Mesothelial cell of epicardium (in vitro differentiated cells): ENCODE measurements at places on chromosomes 2 and 18.

DNA sequence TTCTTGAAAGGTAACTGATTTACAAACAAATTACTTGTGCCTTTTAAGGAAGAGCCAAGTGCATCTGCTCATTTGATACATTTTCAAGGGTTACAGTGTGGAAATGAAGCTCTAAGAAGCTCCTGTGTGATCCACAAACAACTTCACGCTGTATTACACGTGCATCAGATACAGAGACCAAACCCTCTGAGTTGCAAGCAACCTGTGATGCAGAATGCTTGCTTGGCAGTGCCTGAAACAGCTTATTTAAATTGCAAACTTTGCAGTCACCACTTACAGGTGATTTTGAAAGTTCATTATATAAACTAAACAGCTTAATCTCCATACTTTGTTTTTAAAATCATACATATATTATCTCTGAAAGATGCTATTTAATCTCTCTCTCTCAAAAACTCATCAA, 50.1 kb downstream of the ZEB2 start:
- no peaks in the 10 kb centered on the region for H3K27me3 ChIP-seq
- H3K4me3 ChIP-seq = no peak overlapping the region
- no peak for DNase-seq
- peak overlapping the region; percentile 60 for H3K27ac ChIP-seq
- H3K36me3 ChIP-seq = no peaks in the 10 kb centered on the region

DNA sequence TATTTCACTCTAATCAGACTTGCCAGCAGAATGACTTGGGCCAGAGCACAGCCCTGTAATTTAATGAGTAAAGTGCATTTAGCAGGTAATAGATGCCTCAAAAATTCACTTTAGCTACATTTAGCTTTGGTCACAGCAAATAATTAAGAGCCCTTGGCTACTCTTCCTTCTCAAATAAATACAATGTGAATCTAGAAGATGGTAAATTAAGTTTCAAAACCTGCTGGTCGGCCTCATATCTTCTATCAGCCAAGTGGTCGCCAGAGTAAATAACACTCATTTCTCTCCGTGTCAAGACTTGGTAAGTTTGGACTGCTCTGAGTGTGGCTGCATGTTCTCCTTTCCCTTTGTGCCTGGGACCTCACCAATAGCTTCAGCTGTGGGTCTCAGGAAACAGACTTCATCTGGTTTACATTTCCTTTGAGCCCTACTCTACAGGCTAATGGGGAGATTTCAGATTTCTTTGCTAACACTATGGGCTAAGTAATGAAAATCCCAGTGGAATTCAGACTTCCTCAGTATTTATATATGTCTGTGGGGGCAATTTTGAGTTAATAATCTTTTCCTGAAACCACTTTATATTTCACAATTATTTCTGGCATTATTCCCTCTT, 375.8 kb downstream of the RBM43 start:
- no peak overlapping the region for H3K4me3 ChIP-seq
- no peaks in the 10 kb centered on the region for H3K36me3 ChIP-seq
- no peak for DNase-seq
- peak overlapping the region; percentile 68 for H3K27ac ChIP-seq
- peaks cover 10% of the 10 kb centered on the region for H3K4me1 ChIP-seq
- H3K27me3 ChIP-seq = no peaks in the 10 kb centered on the region

DNA sequence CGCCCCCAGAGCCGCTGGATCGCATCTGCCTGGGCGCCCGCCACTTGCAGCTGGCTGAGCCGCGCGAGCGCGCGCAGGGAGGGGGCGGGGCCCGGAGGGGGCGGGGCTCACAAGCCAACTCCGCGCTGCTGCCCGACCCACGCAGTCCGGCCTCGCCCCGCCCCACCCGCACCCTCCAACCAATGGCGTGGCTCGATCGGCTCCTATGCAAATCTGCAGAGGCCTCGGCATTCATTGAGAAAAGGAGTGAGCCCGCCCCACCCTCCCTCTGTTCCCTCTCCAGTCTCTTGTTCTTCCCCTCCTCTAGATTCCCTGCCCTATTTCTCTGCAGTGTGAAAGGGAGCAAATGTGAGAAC, at the start of gene ALK:
Gene ALK, minus strand, starts transcription at position 27 of the 356 bp plus-strand sequence. CDS start 927 bp downstream, outside the sequence.
- peaks cover 87% of the 10 kb centered on the region for H3K27me3 ChIP-seq
- DNase-seq = peak; percentile 82
- H3K36me3 ChIP-seq = no peaks in the 10 kb centered on the region
- H3K4me3 ChIP-seq = peak within 1 kb of the TSS; percentile 52

- no peak overlapping the region for H3K4me3 ChIP-seq
- H3K36me3 ChIP-seq = no peaks in the 10 kb centered on the region
- no peaks in the 10 kb centered on the region for H3K4me1 ChIP-seq
- no peak for DNase-seq
- no peak overlapping the region for H3K27ac ChIP-seq
- H3K27me3 ChIP-seq = no peaks in the 10 kb centered on the region
Observed at GRCh38 chr18:56913941-56914340, 232.9 kb upstream of the BOD1L2 start.

GRCh38 chr2:76506538-76506937, 795.8 kb upstream of the GCFC2 start:
- no peaks in the 10 kb centered on the region for H3K4me1 ChIP-seq
- H3K36me3 ChIP-seq = no peaks in the 10 kb centered on the region
- no peaks in the 10 kb centered on the region for H3K27me3 ChIP-seq
- no peak overlapping the region for H3K27ac ChIP-seq

GRCh38 chr2:155679647-155680046, 652.9 kb downstream of the NR4A2 start:
- no peak overlapping the region for H3K4me3 ChIP-seq
- H3K4me1 ChIP-seq = no peaks in the 10 kb centered on the region
- no peak overlapping the region for H3K27ac ChIP-seq
- H3K36me3 ChIP-seq = no peaks in the 10 kb centered on the region
- no peak for DNase-seq

GRCh38 chr2:107102176-107102575, 216.2 kb upstream of the ST6GAL2 start:
- peaks cover 4% of the 10 kb centered on the region for H3K27me3 ChIP-seq
- no peaks in the 10 kb centered on the region for H3K36me3 ChIP-seq
- H3K27ac ChIP-seq = no peak overlapping the region
- DNase-seq = no peak

DNA sequence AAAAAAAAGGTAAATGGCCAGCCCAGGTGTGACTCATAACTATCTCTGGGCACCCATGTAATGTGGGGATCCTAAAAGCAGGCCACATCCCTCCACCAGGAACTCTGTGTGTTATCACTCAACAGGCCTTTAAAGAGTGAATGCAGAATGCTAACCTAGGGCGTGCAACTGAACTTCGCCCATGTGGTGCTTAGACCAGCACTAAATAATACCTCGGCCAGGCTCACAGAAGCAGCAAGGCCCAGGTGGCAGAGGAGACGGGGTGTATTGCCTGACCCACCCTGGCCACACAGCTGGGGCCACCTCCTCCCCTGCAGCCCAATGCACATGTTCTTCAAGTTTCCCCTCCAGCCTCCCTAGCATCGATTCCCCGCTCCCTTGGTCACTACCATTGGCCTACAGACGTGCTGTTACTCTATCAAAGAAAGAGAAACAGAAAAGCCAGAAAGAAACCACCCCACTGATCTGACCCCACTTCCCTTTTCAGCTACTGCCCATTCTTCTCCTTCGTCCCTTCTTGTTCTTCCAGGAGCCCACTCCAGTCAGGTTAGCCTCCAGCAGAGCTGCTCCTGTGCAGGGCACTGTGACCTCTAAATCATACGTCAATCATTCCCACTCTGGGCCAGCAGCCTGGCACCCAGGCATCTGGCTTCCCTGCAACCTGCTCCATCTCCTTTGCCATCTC, 22.0 kb downstream of the FAM178B start:
- H3K4me1 ChIP-seq = no peaks in the 10 kb centered on the region
- no peaks in the 10 kb centered on the region for H3K27me3 ChIP-seq
- DNase-seq = no peak
- H3K36me3 ChIP-seq = no peaks in the 10 kb centered on the region
- no peak overlapping the region for H3K27ac ChIP-seq
- H3K4me3 ChIP-seq = no peak overlapping the region

GRCh38 chr2:37833423-37833822, 91.7 kb upstream of the RMDN2 start:
- no peaks in the 10 kb centered on the region for H3K36me3 ChIP-seq
- H3K27me3 ChIP-seq = no peaks in the 10 kb centered on the region
- no peak overlapping the region for H3K27ac ChIP-seq
- H3K4me3 ChIP-seq = no peak overlapping the region
- DNase-seq = no peak
- H3K4me1 ChIP-seq = peaks cover 53% of the 10 kb centered on the region
